ENCODE measurements at places on chromosomes 5 and 9.

GRCh38 chr5:39892708-39893107 lies 467.9 kb upstream of the DAB2 start:
- DNase-seq: no peak

- DNase-seq: no peak
Observed at GRCh38 chr5:169781420-169782345, 144.6 kb downstream of the DOCK2 start.

DNA sequence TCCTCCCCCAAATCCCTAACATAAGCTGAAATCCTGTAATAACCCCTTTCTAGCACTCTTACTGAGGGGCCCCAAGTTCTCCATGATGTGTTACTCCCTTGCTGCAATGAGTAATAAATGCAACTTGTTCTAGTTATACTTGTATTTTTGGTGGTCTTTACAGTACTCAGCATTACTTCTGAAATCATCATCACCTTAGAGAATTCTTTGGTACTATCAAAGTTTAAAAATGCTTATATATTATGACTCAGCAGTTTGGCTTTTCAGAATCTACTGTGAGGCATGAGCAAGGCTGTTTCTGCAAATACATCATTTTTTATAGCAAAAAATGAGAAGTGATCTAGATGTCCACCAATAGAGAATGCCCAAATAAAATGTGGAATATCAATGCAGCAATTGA lies 20.7 kb upstream of the ROPN1L start:
- DNase-seq: no peak

GRCh38 chr5:40389591-40389990 lies 290.1 kb upstream of the PTGER4 start:
- no peak for DNase-seq

DNA sequence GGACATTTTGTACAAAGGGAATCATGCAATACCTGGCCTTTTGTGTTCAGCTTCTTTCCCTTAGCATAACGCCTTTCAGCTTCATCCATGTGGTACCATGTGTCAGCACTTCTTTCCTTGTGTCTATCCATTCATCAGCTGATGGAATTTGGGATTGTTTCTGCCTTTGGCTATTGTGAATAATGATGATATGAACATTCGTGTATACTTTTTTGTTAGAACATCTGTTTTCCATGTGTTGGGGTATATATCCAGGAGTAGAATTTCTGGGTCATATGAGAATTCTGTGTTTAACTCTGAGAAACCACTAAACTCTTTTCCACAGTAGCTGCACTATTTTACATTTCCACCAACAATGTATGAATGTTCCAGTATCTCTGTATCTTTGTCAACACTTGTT lies 14.8 kb upstream of the PRRC2B start:
- no peak for DNase-seq

GRCh38 chr5:61641748-61642565 lies 309.9 kb downstream of the ZSWIM6 start:
- no peak for DNase-seq

DNA sequence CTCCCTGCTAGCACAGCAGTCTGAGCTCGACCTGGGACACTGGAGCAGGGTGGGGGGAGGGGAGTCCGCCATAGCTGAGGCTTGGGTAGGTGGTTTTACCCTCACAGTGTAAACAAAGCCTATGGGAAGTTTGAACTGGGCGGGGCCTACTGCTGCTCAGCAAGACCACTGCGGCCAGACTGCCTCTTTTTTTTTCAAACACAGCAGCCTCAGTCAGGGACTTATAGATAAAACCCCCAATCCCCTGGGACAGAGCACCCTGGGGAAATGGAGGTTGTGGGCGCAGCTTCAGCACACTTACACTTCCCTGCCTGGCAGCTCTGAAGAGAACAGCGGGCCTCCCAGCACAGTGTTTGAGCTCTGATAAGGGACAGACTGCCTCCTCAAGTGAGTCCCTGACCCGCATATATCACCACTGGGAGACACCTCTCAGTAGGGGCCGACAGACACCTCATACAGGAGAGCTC lies 151.1 kb upstream of the APC start:
- DNase-seq: no peak

- DNase-seq: no peak
Observed at GRCh38 chr9:134420974-134421432, 94.7 kb downstream of the RXRA start.
